Nucleus accumbens (tissue), 56 donors: ENCODE measurements at places on chromosomes 12 and 14.

- no peak for DNase-seq
Measured at GRCh38 chr12:119835068-119835467, 42.1 kb downstream of the CIT start.

GRCh38 chr14:20418501-20418909, 5.2 kb upstream of the TEP1 start:
- DNase-seq = no peak

DNA sequence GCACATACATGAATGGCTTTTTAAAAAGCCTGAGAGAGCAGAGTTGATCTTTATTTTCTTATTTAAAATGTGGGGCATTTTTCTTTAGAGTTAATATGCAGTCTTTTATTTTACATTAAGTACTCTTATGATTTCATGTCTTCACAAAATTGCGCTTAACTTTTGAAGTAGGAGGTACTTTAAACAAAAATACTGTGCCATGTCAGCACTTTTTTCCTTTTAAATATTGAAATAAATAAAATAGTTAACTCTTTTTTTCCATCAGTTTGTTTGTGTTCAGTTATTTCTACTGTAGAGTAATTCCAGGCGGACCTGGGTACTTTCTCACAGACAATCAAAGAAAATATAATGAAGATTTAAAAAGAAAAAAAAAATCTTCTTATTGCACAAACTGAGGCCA, 231.7 kb downstream of the DPF3 start:
- no peak for DNase-seq

DNA sequence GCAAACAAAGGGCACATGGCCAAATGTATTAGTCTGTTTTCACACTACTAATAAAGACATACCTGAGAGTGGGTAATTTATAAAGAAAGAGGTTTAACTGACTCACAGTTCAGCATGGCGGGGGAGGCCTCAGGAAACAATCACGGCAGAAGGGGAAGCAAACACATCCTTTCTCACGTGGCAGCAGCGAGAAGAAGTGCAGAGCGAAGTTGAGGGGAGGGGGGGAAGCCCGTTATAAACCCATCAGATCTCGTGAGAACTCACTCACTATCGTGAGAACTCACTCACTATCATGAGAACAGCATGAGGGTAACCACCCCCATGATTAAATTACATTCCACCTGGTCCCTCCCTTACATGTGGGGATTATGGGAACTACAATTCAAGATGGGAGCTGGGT, 66.1 kb downstream of the ST8SIA1 start:
- no peak for DNase-seq

DNA sequence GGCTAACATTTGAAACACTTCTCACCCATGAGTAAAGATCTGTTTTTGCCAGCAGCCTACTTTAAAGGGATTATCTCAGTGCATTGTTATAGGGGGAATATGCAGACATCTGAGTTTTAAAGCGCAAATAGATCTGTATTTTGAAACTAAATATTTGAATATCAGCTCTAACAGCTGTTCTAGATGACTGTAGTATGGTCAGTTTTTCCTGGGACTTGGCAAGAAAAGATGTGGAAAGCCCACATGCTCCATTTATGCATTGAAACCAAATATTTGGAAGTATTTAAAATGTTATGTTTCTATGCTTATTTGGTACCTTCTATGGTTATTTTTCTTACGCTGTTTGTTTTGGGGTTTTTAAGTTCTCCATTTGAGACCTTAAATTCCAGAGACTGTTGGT, 41.7 kb downstream of the RIC8B start:
- no peak for DNase-seq

DNA sequence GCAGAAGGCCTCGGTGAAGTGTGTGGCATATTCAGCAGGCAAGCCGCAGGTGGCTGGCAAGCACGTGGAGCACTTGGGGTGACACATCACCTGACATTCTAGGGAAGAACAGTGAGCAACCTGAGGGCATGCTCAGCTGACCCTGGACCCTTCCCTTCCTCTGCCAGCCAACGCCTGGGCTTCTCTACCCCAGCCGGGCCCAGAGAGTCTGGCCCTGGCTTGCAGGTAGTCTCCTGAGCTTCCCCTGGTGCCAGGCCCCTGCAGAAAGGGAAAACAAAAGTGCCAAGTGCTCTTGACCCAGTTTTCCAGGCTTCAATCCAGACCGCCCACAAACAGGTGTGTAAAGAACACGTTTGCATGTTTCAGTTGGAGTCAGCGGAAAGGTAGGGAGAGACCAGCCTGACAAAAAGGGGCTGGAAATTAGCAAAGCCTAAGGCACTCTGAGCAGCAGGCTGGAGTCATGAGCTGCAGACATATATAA, 45.7 kb downstream of the PRKAB1 start:
- no peak for DNase-seq

GRCh38 chr14:64562436-64562835, 12.7 kb downstream of the PPP1R36 start:
- no peak for DNase-seq

- DNase-seq = no peak
Measured at GRCh38 chr14:67486890-67487289, 1.6 kb downstream of the TMEM229B start.

DNA sequence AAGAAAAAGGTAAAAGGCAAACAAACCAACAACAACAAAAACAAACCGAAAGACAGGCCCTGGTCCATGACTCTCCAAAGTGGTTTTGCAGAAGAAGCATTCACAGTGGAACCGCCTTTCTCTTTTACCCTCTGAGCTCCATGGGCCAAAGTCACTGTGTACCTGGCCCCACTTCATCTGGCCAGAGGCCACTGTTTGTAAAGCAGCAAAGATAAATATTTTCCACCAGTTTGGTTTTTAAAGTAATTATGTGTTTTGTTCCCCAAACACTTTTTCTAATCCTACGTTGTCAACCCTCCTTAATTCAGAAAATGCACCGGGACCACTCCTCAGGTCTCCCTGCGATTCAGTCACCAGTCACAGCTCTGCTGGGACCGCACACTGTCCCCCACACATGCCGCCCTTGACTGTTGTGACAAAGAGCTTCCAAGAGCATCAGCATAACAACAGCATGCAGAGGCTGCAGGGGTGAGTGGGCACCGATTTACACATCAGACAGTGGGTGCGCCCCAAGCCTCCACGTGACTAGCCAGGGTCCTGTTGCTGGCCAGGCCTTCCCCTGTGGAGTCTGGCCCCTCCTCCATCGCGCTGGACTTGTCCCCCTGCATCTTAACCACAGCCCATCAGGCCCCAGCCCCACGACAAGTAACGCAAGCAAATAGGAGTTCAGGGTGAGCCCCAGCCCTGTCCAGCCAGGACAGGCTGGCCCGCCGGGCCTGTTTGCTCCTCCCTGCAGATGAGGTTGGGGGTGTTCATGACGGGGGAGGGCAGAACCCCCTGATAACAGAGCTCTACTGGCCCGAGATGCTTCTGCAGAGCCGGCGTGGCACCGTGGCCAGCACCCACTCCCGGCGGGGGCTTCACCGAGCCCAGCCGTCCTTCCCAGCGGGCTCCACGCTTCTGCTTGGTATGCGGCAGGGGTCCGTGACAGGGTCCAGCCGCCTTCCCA, 65.2 kb upstream of the DIO3 start:
- DNase-seq = peak; percentile 50

DNA sequence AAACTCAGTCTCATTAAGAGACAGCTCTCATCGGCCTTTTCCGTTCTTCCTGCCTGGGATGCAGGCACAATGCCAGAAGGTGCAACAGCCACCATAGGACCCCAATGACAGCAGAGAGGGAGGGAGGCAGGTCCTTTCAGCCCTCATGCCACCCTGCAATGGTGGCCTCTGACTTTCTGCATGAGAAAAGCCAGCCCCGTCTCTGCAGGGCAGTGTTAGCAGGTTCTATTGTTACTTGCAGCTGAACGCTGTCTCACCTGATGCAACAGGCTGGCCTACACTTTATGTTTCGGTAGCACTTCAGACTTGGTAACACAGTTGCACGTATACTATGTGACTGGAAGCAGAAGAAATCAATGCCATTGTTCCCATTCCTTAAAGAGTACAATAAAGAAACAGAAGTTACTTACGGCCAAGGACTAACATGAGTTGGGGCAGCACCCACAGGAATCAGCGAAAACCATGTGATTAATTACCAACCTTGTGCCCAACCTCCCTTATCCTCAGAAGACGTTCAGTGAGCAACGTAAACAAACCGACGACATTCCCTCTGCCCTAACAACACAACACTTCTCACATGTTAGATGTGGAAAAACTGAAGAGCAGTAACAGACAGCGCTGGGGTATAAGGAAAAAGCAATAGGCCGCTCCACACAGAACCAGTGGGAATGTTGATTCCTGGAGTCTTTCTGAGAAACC, 102.1 kb downstream of the RIMBP2 start:
- no peak for DNase-seq

- no peak for DNase-seq
Measured at GRCh38 chr12:120761519-120761934, 35.9 kb downstream of the ACADS start.

GRCh38 chr12:94831081-94831751, 172.3 kb downstream of the NDUFA12 start:
- DNase-seq = no peak

DNA sequence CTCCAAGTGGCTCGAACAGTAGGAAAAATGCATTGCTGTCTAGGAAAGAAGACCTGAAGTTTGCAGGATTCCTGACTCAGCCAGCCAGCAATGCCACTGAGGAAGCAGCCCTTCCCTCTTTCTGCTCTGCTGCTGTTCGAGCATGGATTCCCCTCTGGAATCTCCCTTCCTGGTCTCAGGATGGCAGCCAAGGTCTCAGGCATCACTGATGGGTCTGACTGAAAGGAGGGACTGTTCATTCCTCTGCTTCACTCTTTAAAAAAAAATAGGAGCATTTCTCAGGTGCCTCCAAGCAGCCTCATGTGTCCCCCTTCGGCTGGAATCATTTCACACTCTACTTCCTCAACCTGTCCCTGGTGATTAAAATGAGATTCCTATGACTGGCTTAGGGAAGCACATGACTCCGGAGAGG, 62.4 kb downstream of the SLC15A4 start:
- DNase-seq = no peak

DNA sequence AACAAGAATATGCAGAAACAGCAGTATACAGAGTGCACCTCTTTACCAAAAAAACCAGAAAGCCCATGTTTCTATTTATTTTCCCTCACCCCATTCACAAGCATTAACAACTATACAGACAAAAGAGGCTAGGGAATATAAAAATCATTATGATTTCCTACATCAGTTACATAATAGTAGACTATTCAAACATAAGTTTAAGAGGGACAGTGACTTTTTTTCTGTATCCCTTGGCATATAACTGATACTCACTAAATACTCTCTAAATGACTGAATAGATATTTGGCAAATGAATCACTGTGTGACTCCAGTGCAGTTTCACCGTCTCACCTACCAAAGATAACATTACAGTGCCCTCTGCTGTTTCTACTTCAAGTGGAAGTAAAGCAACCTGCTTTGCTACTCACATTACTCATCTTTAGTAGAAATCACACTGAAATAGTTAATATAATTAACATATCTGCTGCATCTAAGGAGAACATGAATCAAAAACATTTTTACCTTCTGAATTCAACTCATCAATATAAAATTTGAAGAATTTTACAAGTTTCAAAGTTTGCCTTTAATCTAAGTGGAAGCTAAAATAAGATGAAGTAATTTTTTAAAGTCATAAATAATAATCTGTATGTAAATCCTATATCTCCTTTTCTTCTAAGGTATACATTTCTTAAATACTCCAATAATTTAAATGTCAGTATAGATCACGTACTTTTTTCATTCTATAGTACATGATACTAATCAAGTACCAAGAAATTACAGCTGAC, 103.8 kb downstream of the OSBPL8 start:
- no peak for DNase-seq

GRCh38 chr14:100786131-100786530, 39.8 kb upstream of the MEG3 start:
- peak; percentile 55 for DNase-seq

- no peak for DNase-seq
Measured at GRCh38 chr12:59168647-59169046, 248.3 kb upstream of the LRIG3 start.
